ENCODE measurements at places on chromosomes 6 and 20.
A peak's percentile ranks its signal among the peaks of the same experiment; 100 is the strongest.

GRCh38 chr20:36435592-36436541 lies 105.5 kb upstream of the MYL9 start:
- DNase-seq, result no peak

DNA sequence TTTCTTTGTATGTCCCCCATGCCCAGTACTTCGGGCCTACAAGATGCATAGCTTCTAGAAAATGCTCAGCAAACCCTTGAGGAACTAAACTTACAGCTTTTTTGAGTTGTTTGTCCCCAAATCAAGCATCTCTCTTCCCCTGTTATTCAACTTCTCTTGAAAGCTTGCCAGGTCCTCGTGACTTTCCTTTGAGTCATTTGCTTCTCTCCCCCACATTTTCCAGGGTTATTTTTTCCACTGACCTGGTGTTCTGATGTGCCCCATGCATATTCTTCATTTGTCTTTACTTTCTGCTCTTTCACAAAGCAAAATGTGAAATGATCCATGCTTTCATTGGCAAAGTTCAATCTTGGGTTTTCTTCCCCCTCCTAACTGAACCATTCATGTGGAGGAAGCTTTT lies 204.8 kb downstream of the TFAP2A start:
- DNase-seq, result no peak

GRCh38 chr6:114051031-114051430 lies 80.1 kb upstream of the HDAC2 start:
- no peak for DNase-seq

- DNase-seq, result no peak
These were observed 44.4 kb downstream of the GOPC start for GRCh38 chr6:117557951-117558350.

DNA sequence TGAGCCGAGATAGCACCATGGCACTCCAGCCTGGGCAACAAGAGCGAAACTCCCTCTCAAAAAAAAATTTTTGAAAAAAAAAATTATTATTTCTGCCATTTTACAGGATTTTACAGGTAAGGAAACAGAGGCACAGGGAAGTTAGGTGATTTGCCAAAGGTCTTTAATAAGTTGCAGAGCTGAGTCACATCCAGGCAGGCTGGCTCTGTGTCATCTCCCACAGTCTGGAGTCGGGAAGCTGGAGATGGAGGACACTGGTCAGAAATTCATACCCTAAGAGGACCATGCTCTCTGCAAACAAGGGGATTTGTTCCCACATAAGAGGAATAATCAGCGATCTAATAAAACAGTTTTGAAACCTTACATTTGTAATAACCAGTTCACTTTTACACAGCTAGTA lies 24.1 kb downstream of the HECA start:
- DNase-seq, result no peak

GRCh38 chr20:5844063-5844681 lies 94.0 kb downstream of the SHLD1 start:
- no peak for DNase-seq

DNA sequence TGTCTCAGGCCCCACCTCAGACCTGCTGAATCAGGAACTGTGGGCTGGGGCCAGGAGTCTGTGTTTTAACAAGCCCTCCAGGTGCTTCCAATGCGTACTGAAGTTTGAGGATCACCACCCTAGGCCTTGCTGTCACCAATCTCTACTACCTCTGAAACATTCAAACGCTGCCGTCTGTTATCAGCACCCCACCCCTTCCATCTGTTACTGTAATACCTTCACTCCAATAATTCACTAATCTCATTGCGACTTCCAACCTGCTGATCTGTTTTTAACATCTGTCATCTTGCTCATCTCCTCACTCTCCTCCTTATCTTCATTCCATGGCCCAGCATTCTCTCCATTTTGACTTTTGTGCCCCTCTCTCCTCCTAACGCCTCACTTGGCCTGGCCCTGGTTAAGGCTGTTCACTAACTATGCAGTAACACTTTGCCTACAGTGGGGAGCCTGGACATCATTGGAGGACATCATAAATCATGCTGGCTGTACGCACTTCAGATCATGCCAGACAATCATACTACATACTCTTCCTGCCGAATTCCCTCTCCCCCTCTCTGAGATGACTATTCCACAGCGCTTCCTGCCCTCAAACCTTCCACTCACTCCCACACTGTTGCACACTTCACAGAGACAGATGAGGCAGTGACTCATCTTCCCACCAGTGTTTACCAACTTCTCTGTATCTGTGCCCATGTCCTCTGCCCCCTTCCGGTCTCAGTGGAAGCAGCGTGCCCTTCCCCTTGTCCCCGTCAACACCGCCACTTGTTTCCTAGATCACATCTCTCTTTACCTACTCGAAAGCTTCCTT lies 3.0 kb upstream of the GUCA1B start:
- DNase-seq, result no peak

- DNase-seq, result no peak
These were observed 101.5 kb downstream of the RPP40 start for GRCh38 chr6:4902363-4902762.

- DNase-seq, result no peak
These were observed 17.8 kb downstream of the AFG1L start for GRCh38 chr6:108312605-108313004.

GRCh38 chr6:89782222-89782621 lies 37.4 kb downstream of the MDN1 start:
- DNase-seq, result no peak

DNA sequence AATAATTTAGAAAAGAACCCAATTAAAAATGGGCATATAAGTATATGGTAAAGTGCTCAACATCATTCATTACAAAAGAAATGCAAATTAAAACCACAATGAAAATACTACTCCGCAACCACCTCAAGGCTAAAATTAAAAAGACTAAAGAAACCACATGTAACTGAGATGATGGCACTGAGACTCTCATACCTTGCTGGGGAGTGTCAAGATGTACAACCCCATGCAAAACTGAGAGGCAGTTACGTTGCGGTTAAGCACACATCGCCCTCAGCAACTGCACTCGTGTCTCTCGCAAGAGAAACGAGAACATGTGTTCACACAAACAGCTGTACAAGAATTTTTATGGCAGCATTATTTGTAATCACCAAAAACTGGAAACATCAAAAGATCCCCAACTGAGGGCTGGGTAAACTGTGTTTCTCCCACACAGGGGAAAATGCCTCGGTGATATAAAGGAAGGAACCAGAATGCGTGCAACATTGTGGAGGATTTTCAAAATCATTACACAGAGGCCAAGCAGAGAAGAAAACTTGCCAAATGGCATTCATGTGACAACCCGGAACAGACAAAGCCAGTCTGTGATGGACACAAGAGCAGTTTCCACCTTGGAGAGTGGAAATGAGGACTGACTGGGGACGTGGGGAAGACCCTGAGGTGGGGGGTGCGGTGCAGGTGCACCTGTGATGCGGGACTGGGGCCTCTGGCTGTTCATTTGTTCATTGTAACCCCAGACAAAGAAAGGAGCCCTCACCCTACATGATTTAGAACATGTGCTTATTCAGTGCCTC lies 144.9 kb downstream of the WDR27 start:
- no peak for DNase-seq

GRCh38 chr6:83860359-83860755 lies 868 bp downstream of the CYB5R4 start:
- no peak for DNase-seq

DNA sequence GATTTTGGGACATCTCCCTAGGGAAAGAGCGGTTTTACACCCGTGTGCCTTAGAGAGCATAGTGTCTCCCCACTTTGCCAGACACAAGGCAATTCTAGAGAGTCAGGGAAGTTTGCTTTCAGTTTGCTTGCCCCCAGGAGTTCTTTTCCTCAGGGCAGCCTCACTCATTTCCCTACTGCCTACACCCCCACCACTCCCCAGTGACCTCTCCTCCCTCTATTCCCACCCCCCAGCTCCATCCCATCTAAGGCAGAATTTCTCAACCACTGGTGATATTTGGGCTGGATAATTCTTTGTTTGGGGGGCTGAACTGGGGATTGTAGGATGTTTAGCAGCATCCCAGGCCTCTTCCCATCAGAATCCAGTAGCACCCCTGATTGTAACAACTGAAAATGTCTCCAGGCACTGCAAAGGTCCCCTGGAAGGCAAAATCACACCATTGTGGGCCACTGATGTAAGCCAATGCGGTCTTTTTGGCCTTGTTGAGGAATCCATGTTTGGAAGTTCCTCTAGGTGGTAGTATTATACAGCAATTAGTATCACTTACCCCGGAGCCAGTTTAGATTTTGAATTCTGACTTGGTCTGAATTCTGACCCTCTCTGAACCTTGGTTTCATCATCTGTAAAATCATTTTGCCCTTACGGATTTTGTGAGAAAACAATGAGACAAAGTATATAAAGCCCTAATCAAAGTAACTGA lies 1.3 kb downstream of the EPPIN start:
- DNase-seq, result no peak

- peak; percentile 84 for DNase-seq
These were observed at the start of gene SYNJ2 for GRCh38 chr6:157981395-157982101. Gene SYNJ2 (plus strand): TSS chr6:157981863. CDS start chr6:157981962, 99 bp downstream.

- DNase-seq, result no peak
These were observed 168.0 kb downstream of the HDGFL1 start for GRCh38 chr6:22737331-22737730.

GRCh38 chr6:32517654-32518445 lies 12.2 kb downstream of the HLA-DRB5 start:
- DNase-seq, result no peak
